Thymus (tissue), 14 donors: ENCODE measurements at places on chromosomes 2 and 18.
A peak's percentile ranks its signal among the peaks of the same experiment; 100 is the strongest.

- no peaks in the 10 kb centered on the region for H3K36me3 ChIP-seq
- H3K27me3 ChIP-seq = no peaks in the 10 kb centered on the region
- DNase-seq = no peak
- no peak overlapping the region for H3K27ac ChIP-seq
- H3K4me1 ChIP-seq = no peaks in the 10 kb centered on the region
Observed at GRCh38 chr2:230268606-230269243, 43.2 kb downstream of the SP140 start.

DNA sequence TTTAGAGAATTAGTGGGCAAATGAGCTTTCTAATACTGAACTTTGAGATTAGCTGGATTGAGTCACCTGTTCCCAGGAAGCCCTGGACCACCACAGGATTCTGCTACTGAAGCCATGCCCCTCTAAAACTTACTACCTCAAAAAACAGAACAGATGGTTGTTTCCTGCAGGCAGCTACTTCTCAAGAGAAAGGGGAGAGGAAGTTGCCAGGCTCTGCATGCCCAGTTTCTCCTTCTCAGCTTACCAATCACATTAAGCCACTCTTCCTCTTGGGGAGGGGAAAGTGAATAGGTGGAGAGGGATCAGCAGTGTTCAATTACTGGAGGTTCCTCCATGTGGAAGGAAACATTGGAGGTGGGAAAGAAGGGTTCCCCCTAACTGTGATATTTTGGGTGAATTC is 24.9 kb upstream of the C1GALT1C1L start:
- no peak overlapping the region for H3K4me3 ChIP-seq
- no peak overlapping the region for H3K27ac ChIP-seq
- no peaks in the 10 kb centered on the region for H3K27me3 ChIP-seq
- no peak for DNase-seq

DNA sequence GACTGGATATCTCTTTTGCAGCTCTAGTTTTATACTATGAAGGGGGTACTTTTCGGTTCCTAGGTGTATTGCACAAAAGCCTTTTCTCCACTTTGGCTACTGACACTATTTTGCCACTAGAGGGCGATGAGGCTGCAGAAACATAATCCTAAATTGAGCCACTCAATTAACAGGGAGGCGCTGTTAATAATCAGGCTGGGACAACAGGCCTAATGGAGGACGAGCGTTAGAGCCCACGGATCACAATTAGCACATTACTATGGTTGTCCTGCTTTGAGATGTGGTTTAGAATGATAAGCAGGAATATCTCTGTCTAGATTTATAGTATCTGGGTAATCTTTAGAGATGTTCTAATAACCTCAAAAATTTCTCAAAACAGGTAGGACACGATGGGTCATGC is 62.2 kb upstream of the PMAIP1 start:
- no peaks in the 10 kb centered on the region for H3K4me1 ChIP-seq
- no peak overlapping the region for H3K4me3 ChIP-seq
- peak; percentile 13 for DNase-seq

DNA sequence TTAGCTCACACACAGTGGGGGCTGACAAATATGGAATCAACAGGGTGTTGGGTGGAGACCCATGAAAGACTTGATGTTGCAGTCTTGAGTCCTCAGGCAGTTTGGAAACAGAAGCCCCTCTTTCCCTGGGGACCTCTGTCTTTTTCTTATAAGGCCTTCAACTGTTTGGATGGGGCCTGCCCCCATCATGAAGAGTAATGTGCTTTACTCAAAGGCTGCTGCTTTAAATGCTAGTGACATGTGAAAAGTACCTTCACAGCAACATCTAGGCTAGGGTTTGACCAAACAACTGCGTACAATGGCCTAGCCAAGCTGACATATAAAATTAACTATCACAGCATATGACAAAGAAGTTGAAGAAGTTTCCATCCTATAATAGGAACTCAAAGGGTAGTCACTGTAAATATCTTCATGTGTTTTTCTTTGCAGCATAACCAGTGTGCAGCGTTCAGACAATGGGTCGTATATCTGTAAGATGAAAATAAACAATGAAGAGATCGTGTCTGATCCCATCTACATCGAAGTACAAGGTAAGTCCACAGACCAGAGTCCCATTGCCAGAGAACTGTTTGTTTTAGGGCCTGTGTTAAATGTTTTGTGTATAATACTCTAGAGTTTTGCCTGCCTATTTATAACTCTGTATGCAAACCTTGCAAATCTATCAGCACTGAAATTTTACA is 46.3 kb downstream of the MERTK start:
- no peak overlapping the region for H3K4me3 ChIP-seq
- H3K36me3 ChIP-seq = no peaks in the 10 kb centered on the region
- DNase-seq = no peak

- no peaks in the 10 kb centered on the region for H3K27me3 ChIP-seq
- no peak for DNase-seq
- H3K27ac ChIP-seq = no peak overlapping the region
Observed at GRCh38 chr2:231084565-231084964, 27.9 kb downstream of the PSMD1 start.

DNA sequence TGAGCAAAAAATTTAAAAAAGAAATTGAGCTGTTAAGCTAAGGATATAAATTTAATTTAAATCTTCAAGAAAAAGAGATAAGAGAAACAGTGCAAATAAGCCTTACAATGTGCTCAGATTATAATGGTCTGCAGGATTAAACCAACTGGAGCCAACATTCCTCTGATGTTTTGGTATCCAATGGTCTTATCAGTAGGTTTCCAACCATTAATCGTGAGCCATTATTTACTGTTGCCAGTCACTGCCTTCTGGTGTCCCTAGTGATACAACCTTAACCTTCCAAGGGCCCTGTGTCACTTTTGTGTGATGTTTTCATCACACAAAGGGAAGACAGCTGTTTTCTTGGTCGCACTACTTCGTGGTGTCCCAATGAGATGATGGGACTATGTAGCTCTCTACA is 134.5 kb upstream of the CTAGE1 start:
- no peaks in the 10 kb centered on the region for H3K4me1 ChIP-seq
- no peak for DNase-seq
- no peak overlapping the region for H3K4me3 ChIP-seq

- no peak overlapping the region for H3K4me3 ChIP-seq
- H3K36me3 ChIP-seq = no peaks in the 10 kb centered on the region
- no peaks in the 10 kb centered on the region for H3K27me3 ChIP-seq
- DNase-seq = no peak
- H3K4me1 ChIP-seq = peaks cover 14% of the 10 kb centered on the region
Observed at GRCh38 chr18:8792688-8793316, 87.4 kb downstream of the MTCL1 start.

GRCh38 chr2:227482638-227483340 is 10.8 kb downstream of the AGFG1 start:
- H3K27me3 ChIP-seq = no peaks in the 10 kb centered on the region
- DNase-seq = no peak
- no peaks in the 10 kb centered on the region for H3K4me1 ChIP-seq
- no peak overlapping the region for H3K4me3 ChIP-seq
- no peak overlapping the region for H3K27ac ChIP-seq

DNA sequence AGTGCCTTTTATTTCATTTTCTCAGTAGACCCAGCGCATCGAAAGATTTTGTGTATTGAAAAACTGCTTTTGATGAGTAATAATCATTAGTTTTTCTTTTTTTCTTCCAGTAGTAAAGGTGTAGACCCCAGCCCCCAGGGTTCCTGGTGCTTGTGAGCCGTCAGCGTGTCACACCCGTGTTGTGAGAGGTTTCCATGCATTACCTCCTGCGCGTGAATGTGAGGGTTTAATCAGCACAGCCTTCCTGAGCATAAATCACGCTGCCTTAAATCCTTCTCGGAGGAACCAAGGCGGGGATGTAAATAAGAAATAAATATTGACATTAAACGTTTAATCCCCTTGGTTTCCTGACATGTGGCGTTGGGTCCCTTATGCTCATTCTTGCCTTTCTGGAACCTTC is 24.3 kb downstream of the TSHZ1 start:
- no peak overlapping the region for H3K27ac ChIP-seq
- peaks cover 3% of the 10 kb centered on the region for H3K36me3 ChIP-seq
- no peaks in the 10 kb centered on the region for H3K27me3 ChIP-seq
- no peak overlapping the region for H3K4me3 ChIP-seq
- H3K4me1 ChIP-seq = no peaks in the 10 kb centered on the region

DNA sequence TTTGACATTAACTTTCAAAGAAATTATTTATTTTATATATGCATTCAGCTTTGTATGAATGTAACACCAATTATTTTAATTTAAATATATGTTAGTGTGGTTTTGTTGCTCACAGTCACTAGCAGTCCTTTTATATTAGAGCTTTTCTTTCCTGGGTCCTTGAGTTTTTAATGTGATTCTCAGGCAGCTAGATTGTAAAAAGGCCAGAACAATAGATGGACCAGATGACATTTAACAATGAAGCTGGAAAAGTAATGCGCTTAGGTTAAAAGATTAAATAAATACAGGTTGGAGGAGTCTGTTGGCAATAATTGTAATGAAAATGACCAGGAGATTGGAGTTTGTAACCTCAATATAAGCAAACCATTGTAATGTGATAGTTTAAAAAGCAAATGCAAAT is 171.1 kb downstream of the FTCDNL1 start:
- no peaks in the 10 kb centered on the region for H3K36me3 ChIP-seq
- H3K27ac ChIP-seq = no peak overlapping the region
- DNase-seq = no peak
- H3K4me1 ChIP-seq = no peaks in the 10 kb centered on the region
- peaks cover 3% of the 10 kb centered on the region for H3K27me3 ChIP-seq

- H3K27me3 ChIP-seq = no peaks in the 10 kb centered on the region
- no peak overlapping the region for H3K4me3 ChIP-seq
- DNase-seq = no peak
- no peaks in the 10 kb centered on the region for H3K4me1 ChIP-seq
- H3K27ac ChIP-seq = no peak overlapping the region
Observed at GRCh38 chr2:29412197-29412925, 297.1 kb downstream of the CLIP4 start.

DNA sequence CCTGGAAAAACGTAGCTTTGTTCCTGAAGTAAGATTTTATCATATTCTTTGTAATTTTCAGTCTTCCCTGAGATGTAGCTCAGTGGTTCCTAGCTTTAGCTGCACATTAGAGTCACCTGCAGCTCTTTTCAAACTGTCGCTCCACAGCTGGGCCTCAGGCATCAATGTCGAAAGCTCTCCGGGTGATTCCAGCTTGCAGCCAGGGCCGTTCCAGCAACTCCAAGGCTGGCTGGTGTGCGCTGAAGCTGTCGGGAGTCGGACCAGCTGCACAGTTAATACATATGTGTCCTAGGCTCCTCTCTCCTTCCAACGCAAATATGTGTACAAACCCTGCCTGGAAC is 609 bp upstream of the ZNF2 start:
- peaks cover 16% of the 10 kb centered on the region for H3K4me1 ChIP-seq
- peak overlapping the region; percentile 92 for H3K27ac ChIP-seq
- peak overlapping the region; percentile 84 for H3K4me3 ChIP-seq
- no peaks in the 10 kb centered on the region for H3K36me3 ChIP-seq

- no peak overlapping the region for H3K27ac ChIP-seq
- H3K27me3 ChIP-seq = peaks cover 5% of the 10 kb centered on the region
- DNase-seq = no peak
- H3K4me3 ChIP-seq = no peak overlapping the region
- no peaks in the 10 kb centered on the region for H3K4me1 ChIP-seq
Observed at GRCh38 chr2:41913921-41914609, 133.8 kb upstream of the PKDCC start.

GRCh38 chr18:51196811-51197660 is 445 bp downstream of the MEX3C start:
- DNase-seq = peak; percentile 67
- H3K36me3 ChIP-seq = no peaks in the 10 kb centered on the region
- H3K27me3 ChIP-seq = no peaks in the 10 kb centered on the region
- peak overlapping the region; percentile 99 for H3K27ac ChIP-seq

DNA sequence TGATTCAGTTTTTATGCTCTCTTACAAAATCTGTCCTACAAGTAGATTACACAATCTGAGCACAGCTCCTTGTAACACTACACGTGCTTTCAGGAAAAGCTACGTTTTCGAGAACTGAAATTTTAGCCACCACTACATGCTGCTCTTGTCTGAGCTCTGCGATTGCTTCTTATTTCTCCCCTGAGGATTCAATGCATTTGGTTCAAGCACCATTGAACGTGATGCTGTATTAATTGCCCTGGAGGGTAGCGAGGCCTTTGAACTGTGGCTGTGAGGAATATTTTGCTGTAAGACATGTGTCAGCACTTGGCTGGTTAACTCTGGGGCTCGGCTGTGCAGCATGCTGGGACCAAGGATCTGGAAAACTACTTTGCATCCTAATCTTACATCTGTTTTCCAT is 405.8 kb downstream of the EPHA4 start:
- no peak overlapping the region for H3K4me3 ChIP-seq
- no peaks in the 10 kb centered on the region for H3K36me3 ChIP-seq
- H3K27me3 ChIP-seq = no peaks in the 10 kb centered on the region
- DNase-seq = peak; percentile 5
- H3K4me1 ChIP-seq = no peaks in the 10 kb centered on the region
- H3K27ac ChIP-seq = no peak overlapping the region

DNA sequence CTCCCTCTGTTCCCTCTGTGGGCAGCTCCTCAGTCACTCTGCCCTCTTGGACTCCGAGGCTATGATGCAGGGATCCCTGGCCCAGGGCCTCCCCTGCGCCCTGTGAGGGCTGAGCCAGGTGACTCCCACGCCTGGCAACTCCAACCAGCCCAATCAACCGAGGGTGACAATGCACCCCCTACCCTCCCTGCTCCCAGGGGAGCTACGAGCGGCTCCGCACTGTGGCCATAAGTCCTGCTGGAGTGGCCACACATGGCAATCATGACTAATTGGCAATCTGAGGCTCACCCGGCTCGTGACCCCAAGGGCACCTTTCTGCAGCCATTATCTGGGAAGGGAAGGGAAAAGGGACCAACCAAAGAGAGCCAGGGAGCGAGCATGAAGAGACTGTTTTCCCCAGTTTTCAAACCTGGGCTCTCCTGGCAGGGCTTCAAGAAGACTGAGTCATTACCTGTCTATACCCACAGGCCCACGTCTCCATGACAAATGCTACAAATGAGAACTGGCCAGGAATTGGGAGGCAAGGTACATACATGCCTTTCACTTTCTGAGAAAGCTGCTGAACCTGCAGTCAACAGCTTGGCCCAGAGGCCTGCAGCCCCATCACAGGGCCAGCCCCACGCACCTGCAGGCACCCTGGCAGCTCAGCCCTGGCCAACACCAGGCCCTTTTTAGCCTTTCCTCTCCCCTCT is 45.1 kb downstream of the RPL31 start:
- peaks cover 16% of the 10 kb centered on the region for H3K4me1 ChIP-seq
- no peak for DNase-seq
- H3K27ac ChIP-seq = no peak overlapping the region
- no peaks in the 10 kb centered on the region for H3K36me3 ChIP-seq

DNA sequence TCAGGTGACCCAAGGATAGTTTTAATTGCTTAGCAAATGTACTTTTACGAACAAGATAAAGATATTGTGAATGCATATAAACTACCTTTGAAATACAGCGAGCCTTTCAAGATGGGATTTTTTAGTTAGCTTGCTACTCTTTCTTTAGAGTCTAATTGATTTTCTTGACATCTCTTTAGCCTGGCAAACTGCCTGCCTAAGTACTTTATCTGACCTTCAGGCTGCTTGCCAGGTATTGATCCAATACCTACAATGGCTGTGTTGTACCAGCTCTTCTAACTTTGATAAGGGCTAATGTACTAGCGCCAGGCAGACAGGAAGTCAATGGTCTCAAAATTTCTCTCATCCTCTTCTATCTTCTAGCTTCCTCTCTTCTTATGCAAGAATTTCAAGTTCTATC is 414.4 kb upstream of the ACVR2A start:
- H3K27ac ChIP-seq = no peak overlapping the region
- DNase-seq = no peak
- H3K36me3 ChIP-seq = no peaks in the 10 kb centered on the region
- no peaks in the 10 kb centered on the region for H3K4me1 ChIP-seq
